EH (cell line): ENCODE measurements at places on chromosomes 12 and 14.
A peak's percentile ranks its signal among the peaks of the same experiment; 100 is the strongest.

- DNase-seq: no peak
Measured at GRCh38 chr12:100138803-100139098, 3.9 kb downstream of the BLTP3B start.

GRCh38 chr14:100282766-100283419 lies 23.4 kb downstream of the SLC25A29 start:
- no peak for DNase-seq

- no peak for DNase-seq
Measured at GRCh38 chr12:58349161-58349560, 407.8 kb downstream of the ATP23 start.

DNA sequence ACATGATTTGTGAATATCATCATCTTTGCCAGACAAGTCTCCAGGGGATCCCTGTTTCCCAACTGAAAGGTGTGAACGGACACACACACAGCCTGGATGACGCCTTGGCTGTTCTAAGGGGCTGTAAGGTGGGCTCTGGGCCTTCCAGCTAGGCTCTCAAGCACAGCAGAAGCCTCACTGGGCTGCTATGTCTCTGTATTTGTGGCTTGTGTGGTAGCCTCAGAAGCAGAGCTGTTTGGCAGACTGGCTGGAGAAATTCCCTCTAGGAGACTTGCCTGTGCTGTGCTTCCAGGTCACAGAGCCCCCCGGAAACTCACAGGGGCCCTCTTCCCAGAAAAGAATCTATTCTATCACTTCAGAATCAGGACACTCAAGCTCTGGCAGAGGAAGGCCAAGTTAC lies 21.4 kb downstream of the OTUB2 start:
- DNase-seq: no peak

GRCh38 chr14:55867311-55867710 lies 250.9 kb upstream of the PELI2 start:
- no peak for DNase-seq

GRCh38 chr14:38238332-38238731 lies 17.6 kb downstream of the CLEC14A start:
- DNase-seq: peak; percentile 66
